ENCODE measurements at places on chromosomes 5 and 9. TPM values are rescaled to one million over a fixed set of nuclear protein-coding genes. Genes with fewer than 3 reads are reported as not detected.

- no peak for DNase-seq
Measured at GRCh38 chr5:66628561-66628960, 32.4 kb downstream of the MAST4 start.

- no peak for DNase-seq
Measured at GRCh38 chr5:26884481-26884880, 153.9 kb downstream of the CDH9 start.

- peak; percentile 46 for DNase-seq
Measured at GRCh38 chr5:148729182-148729581, 74.9 kb upstream of the HTR4 start.

DNA sequence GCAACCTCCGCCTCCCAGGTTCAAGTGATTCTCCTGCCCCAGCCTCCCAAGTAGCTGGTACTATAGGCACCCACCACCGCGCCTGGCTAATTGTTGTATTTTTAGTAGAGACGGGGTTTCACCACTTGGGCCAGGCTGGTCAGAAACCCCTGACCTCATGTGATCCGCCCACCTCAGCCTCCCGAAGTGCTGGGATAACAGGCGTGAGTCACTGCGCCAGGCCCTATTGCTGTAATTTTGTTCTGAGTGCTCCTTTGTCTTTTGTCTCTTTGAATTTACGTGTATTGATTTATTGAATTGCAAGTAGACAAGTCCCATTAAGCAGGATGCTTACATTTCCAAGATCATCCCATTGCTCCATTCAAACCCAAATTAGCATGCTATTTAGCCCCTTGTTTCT lies 186.7 kb downstream of the MSX2 start:
- DNase-seq = no peak

DNA sequence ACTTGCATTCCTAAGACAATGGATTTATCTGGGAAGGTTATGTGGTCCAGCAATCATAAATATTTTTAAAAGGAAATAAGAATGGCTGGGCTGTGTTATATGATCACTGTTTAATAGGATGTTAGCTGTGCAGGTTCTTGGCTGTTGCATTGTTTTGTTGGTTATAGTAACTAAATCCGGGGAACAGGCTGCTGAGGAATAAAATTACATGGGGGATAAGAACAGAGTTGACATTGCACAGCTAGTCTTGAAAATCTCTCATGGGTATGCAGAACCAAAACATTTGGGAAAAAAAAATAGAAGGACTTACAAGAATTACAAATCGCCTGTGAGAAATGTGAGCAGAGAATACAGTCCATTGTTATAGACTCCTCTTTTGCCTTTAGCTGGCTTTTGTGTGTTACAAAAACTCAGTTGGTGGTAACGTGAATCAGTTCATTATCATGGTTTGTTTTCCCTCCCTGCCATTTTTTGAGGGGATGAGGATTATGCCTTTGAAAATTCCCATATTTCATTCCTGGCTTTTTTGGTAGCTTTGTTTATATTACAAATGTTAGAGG lies 375.3 kb upstream of the DAB2 start:
- DNase-seq = peak; percentile 27

DNA sequence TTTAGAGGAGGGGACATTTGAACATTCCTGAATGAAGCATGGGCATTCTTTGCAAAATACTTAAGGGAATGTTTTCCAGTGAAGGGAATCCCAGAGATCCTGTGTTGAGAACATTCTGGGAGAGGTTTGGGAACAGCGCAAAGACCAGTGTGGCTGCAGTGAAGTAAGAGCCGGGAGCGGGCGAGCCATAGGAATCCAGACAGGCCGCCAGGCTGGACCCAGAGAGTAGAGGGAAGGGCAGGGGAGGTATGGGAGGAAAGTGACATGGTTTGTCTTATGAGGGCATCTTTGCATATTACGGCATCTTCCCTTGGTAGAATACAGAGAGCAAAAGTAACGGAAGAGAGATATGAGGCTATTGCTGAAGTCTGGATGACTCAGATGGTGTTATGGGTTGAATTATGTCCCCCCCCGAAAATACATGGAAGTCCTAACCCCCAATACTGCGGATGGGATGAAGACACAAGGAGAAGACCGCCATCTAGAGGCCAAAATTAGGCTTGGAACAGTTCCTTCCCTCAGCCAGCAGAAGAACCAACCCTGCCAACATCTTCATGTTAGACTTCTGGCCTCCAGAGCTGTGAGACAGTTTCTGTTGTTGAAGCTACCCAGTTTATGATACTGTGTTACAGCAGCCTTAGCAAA lies 268.2 kb downstream of the MAST4 start:
- DNase-seq = peak; percentile 59

GRCh38 chr9:72394066-72394465 lies 29.1 kb upstream of the ZFAND5 start:
- no peak for DNase-seq

DNA sequence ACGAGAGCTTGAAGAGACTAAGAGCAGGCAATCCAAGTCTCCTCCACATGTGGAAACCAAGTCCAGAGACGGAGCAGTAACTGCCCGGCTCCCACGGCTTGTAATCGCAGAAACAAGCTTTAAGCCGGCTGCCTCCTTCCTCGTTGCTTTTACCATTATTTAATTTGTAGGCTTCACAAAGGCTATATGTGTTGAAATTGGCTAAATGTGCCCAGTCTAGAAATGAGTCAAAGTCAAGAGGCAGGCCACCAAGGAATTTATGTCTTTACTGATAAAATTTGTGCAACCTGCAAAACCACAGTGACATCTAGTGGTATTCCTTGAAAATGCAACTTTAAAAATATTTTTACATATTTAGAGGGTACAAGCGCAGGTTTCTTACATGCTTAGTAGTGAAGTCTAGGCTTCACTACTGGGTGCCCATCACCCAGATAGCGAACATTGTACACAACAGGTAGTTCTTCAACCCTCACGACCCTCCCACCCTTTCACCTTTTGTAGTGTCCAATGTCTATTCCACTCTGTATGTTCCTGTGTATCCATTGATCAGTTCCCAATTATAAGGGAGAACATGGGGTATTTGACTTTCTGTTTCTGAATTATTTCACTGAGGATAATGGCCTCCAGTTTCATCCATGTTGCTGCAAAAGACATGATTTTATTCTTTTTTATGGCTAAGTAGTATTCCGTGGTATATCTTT lies 33.5 kb upstream of the EBF1 start:
- peak; percentile 56 for DNase-seq

DNA sequence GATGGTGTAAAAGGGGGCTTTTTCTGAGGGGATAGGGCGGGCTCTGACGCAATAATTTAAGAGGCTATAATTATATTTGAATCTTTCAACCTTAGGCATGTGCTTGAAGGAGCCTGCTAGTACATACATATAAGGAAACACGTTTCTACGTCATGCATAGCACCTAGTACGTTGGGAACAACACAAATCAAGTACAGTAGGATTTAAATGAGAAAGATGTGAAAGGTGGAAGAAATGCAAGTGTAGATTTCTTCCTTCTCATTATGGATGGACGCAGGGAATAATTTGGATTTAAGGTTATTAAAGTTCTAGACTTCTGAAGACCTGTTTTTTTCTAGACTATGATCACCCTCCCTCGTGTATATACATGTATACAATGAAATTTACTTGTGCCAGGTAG lies 927 bp upstream of the CDO1 start:
- DNase-seq = no peak

GRCh38 chr9:16046713-16047112 lies 493.9 kb downstream of the CCDC171 start:
- no peak for DNase-seq

GRCh38 chr5:159833846-159834245 lies 82.4 kb upstream of the ADRA1B start:
- DNase-seq = no peak

- DNase-seq = no peak
Measured at GRCh38 chr9:76352026-76352620, 42.1 kb downstream of the RFK start.

GRCh38 chr5:133957591-133957990 lies 10.8 kb downstream of the C5orf15 start:
- DNase-seq = no peak

GRCh38 chr5:61575581-61575980 lies 243.5 kb downstream of the ZSWIM6 start:
- no peak for DNase-seq

DNA sequence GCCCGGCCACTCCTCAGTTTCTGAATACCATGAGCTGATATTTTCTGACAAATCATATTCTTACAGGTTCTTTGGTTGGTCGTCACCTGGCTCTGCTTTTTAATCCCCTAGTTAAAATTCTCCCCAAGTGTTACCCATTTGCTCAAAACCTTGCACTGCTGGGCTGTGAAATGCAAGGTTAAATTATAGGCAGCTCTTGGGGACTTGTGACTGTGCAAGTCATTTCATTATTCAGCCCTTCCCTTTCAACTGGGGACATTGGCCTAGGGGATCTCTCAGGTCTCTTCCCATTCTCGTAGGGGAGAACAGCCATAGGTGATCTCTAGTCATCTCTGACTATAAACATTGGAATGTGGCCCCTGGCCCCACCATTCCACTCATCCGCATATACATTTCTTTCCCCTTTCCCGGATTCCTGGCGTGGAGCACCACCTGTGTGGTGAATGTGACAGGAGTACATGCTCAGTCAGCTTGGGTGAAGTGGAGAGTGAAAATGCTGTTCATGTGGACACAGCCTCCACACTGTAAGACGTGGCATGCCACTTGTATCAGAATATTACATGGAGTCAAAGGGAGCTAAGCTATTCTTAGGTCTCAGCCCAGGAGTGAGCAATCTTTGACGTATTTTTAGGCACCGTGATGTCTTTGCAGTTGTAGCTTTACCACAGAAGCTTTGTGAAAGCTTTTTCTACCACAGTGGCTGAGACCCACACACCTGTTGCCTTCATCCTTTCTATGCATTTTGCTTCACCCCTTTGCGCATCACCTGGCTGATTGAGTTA lies 386.7 kb downstream of the KDM4C start:
- peak; percentile 38 for DNase-seq

DNA sequence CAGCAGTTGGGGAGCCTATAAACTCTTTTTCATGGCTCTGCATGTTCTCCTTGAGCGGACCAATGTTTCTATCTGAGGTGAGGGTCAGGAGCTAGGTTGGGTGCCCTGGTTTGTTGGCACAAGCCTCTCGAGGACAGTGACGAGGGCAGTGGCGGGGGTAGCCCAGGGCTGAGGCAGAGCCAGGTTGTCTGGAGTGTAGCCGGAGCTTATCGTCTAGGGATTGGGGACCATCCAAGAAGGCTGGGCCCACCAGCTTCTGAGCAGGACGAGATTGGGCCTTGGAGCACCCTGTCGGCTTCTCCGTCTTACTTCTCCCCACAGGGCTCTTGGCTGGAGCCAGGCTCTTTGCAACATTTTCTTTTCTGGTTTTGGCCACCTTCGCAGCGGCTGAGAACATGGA lies 13.2 kb upstream of the CCL21 start:
- no peak for DNase-seq

GRCh38 chr5:171891150-171891549 lies 105.5 kb downstream of the SMIM23 start:
- DNase-seq = no peak

DNA sequence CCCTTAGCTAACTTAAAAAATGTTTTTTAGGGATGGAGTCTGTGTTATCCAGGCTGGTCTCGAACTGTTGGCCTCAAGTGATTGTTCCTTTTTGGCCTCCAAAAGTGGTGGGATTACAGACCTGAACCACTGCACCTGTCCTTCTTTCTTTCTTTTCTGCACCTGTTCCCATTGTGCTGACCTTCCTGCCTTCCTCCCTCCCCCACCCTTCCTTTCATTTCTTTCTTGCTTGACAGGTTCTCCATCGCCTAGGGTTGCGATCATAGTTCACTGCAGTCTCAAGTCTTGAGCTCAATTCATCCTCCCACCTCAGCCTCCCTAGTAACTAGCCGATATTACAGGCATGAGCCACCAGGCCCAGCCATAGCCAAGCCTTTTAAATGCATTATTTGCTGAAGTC lies 20.6 kb downstream of the JMY start:
- DNase-seq = peak; percentile 35

GRCh38 chr9:126049088-126049487 lies 277.5 kb upstream of the MVB12B start:
- DNase-seq = no peak

DNA sequence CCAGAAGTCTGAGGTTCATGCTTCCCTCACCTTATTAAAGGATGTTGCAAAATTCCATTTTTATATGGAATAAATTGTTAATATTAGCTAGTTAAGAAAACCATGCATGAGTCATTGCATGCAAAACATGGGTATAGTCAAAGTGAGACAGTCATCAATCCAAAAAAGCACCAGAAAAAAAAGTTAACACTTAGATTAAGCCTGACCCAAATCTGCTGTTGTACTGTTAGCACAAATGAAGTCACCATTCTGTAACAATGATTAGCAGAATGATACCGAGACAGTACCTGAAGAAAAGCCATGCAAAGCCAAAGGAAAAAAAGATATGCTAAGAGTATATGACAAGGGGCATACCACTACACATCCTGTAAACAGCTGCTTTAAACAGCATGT lies 49.5 kb downstream of the PKD2L2 start:
- no peak for DNase-seq

DNA sequence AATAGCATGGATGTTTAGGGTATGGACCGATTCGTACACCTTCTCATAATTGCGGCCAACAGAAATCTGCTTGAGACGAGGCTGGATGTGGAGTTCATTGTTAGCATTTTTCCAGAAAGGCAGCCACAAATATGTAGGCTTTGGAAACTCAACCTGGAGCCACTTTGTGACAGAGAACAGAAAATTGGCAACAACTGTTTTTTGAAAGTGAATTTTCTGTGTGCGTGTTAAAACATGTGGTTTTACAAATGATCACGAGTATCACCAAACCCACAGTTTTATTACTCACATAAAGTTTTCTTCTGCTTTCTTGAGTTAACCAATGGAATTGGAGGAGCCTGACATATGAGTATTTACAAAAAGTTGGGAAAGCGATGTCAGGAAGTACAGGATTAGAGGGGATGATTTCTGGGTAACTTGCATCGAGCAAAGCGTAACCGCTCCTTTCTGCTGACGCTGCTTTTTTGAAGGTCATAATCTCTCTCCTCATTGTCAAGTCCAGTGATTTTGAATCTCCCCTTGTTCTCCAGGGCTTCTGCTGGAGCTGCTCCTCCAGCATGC lies 138.5 kb upstream of the TAF11L2 start:
- DNase-seq = no peak

GRCh38 chr5:65749956-65750355 lies 28.0 kb downstream of the NLN start:
- DNase-seq = peak; percentile 24

DNA sequence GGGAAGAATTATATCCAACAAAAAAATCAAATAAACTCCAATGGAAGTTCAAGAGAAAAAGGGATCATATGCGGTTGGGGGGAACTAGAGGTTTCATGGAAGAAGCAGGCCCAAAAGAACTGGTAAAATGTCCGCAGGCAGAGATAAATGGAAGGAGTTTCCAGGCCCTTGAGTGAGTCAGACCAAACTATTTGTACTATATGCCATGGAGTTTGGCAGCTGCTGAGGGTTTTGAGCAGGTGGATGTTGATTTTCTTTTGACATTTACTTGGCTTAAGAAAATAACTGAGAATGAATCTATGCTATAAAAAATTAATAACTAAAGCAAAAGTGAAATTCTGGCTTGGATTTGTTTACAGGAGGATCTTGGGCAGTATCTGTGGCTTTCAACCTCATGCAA lies 33.7 kb downstream of the MINAR2 start:
- no peak for DNase-seq

The CDC20B gene
- not detected for polyA plus RNA-seq

The ANKRD18B gene
- polyA plus RNA-seq = 12.4 TPM

The PCDHGB4 gene
- 3.0 TPM for polyA plus RNA-seq

The FAM163B gene
- polyA plus RNA-seq = 0.71 TPM

The HTR4 gene
- polyA plus RNA-seq = not detected

The COL5A1 gene
- 3.3 TPM for polyA plus RNA-seq

The FOXD4 gene
- polyA plus RNA-seq = not detected

The C5orf34 gene
- 12.2 TPM for polyA plus RNA-seq

The GDF9 gene
- polyA plus RNA-seq = 0.11 TPM

The DCTN4 gene
- 15.4 TPM for polyA plus RNA-seq

The FOXD1 gene
- polyA plus RNA-seq = not detected

Measured in GM23338 (cell line).